ENCODE measurements at places on chromosomes 13 and 19.

DNA sequence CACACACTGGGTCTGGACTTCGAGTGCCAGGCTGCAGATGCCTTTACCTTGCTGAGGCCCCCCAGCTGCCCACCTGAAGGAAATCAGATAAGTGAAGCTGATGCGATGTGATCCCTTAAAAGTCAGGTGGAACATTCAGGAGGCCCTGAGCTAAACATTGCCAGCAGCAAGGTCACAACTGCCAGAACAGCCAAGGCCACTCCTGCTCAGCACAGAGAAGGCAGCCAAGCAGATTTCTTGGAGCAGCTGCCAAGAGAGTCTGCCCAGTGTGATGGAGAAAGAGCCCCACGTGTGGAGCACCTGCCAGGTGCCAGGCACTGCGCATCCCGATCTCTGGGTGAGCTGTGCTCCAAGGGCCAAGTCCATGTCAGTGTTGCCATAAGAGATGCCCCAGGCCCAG, 20.6 kb upstream of the UQCRFS1 start:
- no peak for DNase-seq

DNA sequence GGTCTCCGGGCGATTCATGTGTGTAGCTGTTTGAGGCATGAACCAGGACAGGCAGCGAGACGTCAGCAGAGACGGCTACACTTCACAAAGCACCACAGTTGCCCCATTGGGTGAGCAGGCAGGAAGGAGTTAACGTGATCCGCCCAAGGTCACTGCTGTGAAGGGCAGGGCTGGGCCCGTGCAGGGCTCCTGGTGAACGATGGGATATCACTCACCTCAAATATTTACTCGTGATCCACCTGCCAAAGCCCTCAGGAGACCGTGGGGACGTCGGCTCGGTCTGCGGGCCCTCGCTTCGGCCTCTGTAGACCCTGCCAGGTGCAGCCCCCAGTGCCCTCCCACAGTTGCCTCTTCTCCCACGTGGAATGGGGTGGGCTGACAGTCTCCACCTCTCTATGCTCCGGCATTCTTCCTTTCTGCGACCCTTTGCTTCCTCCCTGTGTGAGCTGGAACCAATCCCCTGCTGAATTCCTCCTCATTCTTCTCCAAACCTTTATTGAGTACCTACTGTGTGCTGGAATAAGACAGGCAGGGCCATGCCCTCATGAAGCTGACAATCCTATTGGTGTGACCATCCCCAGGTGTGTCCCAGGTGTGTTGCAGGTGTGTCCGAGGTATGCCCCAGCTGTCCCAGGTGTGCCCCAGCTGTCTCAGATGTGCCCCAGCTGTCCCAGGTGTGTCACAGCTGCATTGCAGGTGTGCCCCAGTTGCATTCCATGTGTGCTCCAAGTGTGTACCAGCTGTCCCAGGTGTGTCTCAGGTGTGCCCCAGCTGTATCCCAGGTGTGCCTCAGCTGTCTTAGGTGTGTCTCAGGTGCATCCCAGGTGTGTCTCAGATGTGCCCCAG, 2.0 kb upstream of the GRK1 start:
- DNase-seq = no peak

DNA sequence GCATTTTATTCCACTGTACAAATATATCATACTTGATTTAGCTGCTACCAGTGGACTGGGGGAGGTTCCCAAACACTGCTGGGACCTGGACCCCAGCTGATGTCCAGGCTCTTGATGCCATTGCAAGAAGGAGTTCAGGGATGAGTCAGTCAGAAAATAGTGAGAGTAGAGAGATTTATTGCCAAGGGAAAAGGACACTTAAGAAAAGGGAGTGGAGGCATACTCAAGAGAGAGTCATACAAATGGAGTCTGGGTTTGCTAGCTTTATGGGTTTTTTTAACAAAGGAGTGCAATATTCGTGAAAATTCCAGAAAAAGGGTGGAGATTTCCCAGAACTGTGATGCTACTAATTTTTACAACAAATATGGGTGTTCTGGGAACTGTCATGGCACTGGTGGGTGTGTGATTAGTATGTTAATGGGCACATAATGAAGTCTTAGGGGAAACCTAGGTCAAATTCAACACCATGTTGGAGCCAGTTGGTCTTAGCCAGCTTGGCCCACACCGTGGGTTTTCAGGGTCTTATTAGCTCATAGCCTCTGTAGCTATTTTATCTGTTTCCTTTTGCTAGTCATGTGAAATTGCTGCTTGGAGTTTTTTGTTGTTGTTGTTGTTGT, 36.2 kb downstream of the GPC6 start:
- no peak for DNase-seq

GRCh38 chr13:33637978-33638743, 179.8 kb upstream of the RFC3 start:
- DNase-seq = no peak

DNA sequence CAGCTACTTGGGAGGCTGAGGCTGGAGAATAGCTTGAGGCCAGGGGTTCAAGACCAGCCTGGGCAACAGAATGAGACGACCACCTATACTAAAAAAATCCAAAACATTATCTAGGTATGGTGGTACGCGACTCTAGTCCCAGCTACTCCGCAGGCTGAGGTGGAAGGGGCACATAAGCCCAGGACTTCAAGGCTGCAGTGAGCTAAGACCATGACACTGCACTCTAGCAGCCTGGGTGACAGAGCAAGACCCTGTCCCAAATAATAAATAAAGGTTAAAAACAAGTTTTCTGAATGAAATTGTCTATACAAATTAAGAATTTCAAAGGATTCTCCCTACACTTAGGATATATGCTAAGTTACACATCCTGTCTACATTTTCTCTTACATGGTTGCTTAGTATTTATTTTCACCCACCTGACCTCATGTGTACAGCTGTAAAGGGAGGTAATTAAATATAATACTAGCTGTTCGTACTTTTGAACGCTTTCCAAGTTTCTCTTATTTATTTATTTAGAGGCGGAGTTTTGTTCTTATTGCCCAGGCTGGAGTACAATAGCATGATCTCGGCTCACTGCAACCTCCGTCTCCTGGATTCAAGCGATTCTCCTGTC, 1.6 kb downstream of the SLC25A30 start:
- DNase-seq = no peak

DNA sequence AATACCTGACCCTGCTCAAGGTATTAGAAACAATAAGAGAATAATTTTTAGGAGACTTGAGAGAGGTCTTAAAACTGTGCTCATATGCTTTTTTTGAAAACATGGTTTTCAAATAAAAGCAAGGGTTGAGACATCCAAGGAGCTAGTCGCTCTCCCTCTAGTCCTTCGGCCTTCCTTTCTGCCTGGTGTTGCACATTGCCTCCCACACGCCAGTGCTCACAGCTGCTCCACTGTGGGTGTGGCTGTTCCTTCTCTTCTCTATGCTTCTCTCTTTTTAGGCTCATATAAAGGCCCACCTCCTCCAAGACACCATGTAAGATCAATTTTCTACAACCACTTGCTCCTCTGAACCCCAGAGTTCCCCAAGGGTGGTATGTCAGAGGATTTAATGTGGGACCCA, 352.6 kb downstream of the ENOX1 start:
- no peak for DNase-seq

DNA sequence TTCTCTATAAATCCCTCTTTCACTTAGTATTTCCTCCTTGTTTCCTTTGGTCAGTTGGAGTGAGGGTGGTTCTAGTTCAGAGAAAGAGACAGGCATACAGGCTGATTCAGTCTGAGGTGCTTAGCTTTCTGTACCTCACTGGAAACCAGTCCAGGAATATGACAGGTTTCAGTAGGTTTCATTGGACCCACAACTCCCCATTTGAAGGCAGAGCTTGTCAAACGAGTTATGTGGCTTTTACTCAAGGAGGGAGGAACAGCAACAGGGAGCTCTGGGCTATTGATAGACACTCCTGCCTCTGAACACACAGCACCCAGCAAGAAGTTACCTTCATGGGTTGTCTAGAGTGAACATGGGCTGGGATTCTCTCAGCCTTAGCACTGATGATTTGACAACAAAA, 14.5 kb downstream of the ACTN4 start:
- DNase-seq = no peak

All from HL-60 (cell line).